Naive thymus-derived CD4-positive, alpha-beta T cell (primary cell): ENCODE measurements at places on chromosomes 12 and 14.

DNA sequence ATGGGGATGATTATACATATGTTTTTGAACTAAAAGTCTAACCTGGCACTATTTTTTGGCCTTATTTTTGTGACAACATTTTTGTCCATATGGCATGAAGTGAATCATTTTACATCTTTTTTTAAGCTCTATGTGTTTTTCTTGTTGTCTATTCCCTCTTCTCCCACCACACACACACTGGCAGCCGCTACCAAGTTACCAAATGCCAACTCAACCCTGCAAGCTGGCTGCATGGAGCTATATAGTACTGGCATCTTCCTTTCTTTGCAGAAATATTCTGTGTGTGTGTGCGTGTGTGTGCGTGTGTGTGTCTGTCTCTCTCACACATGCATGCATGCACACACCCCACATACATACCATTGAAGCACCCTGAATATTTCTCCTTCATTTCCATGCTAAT is 278.9 kb upstream of the SOX5 start:
- no peak for DNase-seq

- no peak for DNase-seq
Observed at GRCh38 chr12:114681116-114681871, 2.7 kb downstream of the TBX3 start.

- DNase-seq, result no peak
Observed at GRCh38 chr14:100142073-100143040, 17.1 kb downstream of the DEGS2 start.

DNA sequence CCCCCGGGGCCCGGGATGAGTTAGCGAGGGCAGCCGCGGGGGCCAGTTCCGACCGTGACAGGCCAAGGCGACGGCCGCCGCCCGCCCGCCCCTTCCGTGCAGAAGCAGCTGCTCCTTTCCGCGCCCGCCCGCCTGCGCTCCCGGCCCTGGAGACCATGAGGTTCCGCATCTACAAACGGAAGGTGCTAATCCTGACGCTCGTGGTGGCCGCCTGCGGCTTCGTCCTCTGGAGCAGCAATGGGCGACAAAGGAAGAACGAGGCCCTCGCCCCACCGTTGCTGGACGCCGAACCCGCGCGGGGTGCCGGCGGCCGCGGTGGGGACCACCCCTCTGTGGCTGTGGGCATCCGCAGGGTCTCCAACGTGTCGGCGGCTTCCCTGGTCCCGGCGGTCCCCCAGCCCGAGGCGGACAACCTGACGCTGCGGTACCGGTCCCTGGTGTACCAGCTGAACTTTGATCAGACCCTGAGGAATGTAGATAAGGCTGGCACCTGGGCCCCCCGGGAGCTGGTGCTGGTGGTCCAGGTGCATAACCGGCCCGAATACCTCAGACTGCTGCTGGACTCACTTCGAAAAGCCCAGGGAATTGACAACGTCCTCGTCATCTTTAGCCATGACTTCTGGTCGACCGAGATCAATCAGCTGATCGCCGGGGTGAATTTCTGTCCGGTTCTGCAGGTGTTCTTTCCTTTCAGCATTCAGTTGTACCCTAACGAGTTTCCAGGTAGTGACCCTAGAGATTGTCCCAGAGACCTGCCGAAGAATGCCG is 699 bp downstream of the MGAT2 start:
- DNase-seq, result no peak
